Effector memory CD4-positive, alpha-beta T cell (primary cell): ENCODE measurements at places on chromosomes 5 and 9.

DNA sequence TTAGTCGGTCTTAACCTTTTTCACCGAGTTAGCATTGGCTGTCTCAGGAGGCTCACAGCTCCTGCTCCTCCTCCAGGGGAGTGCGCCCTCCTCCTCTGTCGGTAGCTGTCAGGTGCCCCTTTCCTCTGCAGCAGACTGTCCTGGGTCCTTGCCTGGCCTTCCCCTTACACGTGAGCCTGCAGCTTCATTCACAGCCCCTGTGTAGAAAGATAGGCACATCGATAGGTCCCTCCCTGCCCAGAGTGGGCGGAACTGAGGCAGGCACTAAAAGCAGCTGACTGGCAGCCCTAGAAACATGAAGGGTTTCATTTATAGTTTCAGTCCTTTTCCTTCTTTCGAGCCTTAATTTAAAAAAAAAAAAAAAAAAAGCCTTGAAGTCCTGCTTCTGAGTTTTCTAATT is 17.2 kb downstream of the TENT4A start:
- H3K27me3 ChIP-seq: no peaks in the 10 kb centered on the region
- no peak for DNase-seq
- H3K36me3 ChIP-seq: peaks cover 8% of the 10 kb centered on the region
- H3K27ac ChIP-seq: no peak overlapping the region
- H3K4me3 ChIP-seq: no peak overlapping the region
- peaks cover 23% of the 10 kb centered on the region for H3K4me1 ChIP-seq

- no peak overlapping the region for H3K27ac ChIP-seq
- no peak overlapping the region for H3K4me3 ChIP-seq
- H3K27me3 ChIP-seq: no peaks in the 10 kb centered on the region
- H3K4me1 ChIP-seq: peaks cover 9% of the 10 kb centered on the region
These were observed 64.6 kb upstream of the ZFR start for GRCh38 chr5:32508806-32509805.

- H3K4me1 ChIP-seq: no peaks in the 10 kb centered on the region
- no peak overlapping the region for H3K4me3 ChIP-seq
- H3K36me3 ChIP-seq: no peaks in the 10 kb centered on the region
- no peaks in the 10 kb centered on the region for H3K27me3 ChIP-seq
- DNase-seq: no peak
These were observed 37.8 kb downstream of the RABGAP1 start for GRCh38 chr9:122978601-122979000.

- H3K36me3 ChIP-seq: no peaks in the 10 kb centered on the region
- no peak overlapping the region for H3K4me3 ChIP-seq
- DNase-seq: no peak
- no peaks in the 10 kb centered on the region for H3K27me3 ChIP-seq
- H3K27ac ChIP-seq: no peak overlapping the region
These were observed 180.2 kb downstream of the HSPA4 start for GRCh38 chr5:133232011-133232410.

DNA sequence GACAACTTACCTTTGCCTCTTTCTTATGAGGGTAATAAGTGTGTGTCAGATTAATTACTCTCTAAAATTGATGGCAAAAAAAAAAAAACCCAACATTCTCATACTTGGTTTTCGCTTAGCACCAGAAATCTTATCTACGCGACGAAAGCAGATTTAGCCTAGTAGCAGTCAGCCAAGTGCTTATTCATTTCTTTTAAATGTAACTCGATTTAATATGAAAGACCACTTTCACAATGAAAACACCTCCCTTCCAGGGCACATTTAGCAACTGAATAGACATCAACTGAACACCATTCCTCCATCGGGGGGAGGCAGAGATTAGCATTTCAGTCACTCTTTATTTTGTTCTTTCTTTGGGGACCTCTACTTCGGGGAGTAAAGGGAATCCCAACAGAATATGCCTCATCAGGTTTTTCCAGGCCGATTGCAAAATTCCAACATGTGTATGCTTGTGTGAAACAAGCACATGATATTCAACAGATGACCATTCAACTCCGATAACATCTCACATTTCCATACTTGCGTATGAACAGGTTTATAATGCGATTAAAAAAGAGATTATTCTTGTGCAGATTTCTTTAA is 124.1 kb upstream of the RETREG1 start:
- H3K36me3 ChIP-seq: no peaks in the 10 kb centered on the region
- H3K4me3 ChIP-seq: no peak overlapping the region
- no peaks in the 10 kb centered on the region for H3K4me1 ChIP-seq

DNA sequence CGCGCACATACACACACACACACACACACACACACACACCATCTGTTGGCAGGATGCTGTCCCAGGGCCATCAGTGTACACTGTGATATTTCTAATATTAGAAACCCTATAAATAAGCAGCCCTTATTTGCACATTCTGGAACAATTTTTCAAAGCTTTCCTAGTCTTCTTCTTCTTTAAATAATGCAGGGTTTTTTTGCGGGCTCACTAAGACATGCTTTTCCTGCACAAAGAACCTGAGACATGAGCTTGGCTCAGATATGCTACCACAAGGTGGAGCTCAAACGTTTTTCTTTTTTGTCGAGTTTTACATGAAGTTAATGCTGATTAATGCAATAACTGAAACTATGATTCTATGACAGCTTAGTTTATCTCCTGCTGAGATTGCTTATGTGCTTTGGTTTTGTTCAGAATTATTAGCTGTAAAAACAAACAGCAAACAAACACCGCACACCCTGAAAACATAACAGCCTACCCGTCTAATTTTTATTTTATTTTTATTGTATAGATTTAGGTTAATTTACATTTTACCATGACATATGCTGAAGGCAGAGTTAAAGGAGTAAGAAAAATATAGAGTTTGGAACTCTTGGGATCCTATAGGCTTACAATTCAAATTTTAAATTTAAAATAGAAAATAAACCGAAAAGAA is 95.8 kb downstream of the ALDH1A1 start:
- H3K27me3 ChIP-seq: no peaks in the 10 kb centered on the region
- no peaks in the 10 kb centered on the region for H3K4me1 ChIP-seq
- no peak for DNase-seq

DNA sequence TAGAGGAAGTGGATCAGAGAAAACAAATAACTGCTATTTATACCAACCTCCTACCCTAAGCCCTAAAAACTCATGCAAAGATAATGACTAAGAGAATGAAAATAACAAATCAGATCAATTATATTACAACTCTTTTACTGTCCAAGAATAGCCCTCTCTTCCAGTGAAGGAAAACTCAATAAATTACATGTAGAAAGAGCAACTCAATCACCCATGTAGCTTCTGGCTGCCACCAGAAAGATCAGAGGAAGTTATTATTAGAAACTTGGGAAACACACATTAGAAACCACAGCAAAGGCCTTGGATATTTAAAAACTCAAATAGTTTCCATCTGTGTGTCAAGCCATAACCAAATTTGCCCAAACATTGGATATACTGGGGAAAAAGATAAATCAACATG is 134.0 kb upstream of the TARS1 start:
- no peak overlapping the region for H3K4me3 ChIP-seq
- no peaks in the 10 kb centered on the region for H3K4me1 ChIP-seq
- H3K27me3 ChIP-seq: no peaks in the 10 kb centered on the region
- H3K36me3 ChIP-seq: no peaks in the 10 kb centered on the region
- DNase-seq: no peak

DNA sequence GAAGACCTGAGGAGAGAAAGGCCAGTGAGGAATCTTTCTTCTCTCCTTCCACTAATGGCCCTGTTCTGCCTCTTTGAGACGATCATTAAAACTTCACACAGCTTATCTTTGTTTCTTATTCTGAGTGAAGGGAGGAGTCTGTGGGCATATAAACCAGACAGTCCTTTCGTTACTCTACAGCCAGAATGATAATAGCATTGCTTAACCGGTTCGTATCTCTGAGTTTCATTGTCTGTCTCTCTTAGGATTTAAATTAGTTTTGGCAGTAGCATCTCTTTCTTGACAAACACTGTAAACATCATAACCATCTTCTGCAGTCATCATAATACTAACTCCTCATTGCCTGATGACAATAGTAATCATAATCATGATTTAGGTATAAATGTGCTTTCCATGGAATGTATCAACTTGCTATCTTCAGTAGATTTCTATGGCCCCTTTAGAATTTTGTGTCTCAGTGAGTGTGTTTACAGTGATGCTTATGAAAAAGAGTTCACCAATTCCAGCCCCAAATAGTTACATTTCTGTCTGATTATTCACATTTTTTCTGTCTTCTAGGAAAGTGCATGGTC is 618.8 kb upstream of the KLF4 start:
- no peaks in the 10 kb centered on the region for H3K36me3 ChIP-seq
- H3K27ac ChIP-seq: no peak overlapping the region
- H3K27me3 ChIP-seq: no peaks in the 10 kb centered on the region
- H3K4me3 ChIP-seq: no peak overlapping the region
- no peaks in the 10 kb centered on the region for H3K4me1 ChIP-seq

DNA sequence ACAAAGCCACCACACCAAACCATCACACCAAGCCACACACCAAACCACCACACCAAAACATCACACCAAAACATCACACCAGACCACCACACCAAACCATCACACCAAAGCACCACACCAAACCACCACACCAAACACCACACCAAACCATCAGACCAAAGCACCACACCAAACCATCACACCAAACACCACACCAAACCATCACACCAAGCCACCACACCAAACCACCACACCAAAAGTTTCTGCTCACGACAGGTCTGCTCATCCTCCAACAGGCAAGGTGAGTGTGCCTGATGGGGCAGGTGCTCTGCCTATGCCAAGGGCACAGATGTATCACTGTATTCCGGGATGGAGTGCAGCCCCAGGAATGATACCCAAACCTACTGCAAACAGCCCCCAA is 87.9 kb upstream of the FSTL4 start:
- no peak overlapping the region for H3K27ac ChIP-seq
- H3K4me1 ChIP-seq: no peaks in the 10 kb centered on the region
- no peaks in the 10 kb centered on the region for H3K27me3 ChIP-seq
- no peak overlapping the region for H3K4me3 ChIP-seq

GRCh38 chr5:15757103-15757502 is 257.1 kb downstream of the FBXL7 start:
- no peaks in the 10 kb centered on the region for H3K36me3 ChIP-seq
- no peak overlapping the region for H3K27ac ChIP-seq
- H3K4me1 ChIP-seq: no peaks in the 10 kb centered on the region
- H3K27me3 ChIP-seq: no peaks in the 10 kb centered on the region

DNA sequence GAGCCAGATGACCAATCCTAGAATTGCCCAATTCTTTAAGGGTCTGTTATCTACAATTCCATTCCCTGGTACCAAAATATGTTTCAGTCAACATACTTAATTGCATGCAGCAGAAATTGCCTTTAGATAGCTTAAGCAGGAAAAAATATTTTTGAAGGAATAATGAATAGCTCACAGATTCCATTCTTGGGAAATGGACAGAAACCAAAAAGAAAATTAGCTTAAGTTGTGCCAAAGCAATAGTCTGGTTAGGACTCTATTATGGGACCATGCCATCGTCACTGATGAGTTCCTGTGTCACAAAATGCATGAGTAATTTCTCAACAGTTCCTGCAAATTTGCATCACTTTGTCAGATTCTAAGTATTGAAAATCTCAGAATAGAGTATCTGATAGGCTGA is 12.3 kb downstream of the ACTBL2 start:
- H3K36me3 ChIP-seq: no peaks in the 10 kb centered on the region
- H3K27ac ChIP-seq: no peak overlapping the region
- no peaks in the 10 kb centered on the region for H3K27me3 ChIP-seq
- H3K4me3 ChIP-seq: no peak overlapping the region

GRCh38 chr5:95410279-95410678 is 19.1 kb downstream of the FAM81B start:
- no peaks in the 10 kb centered on the region for H3K36me3 ChIP-seq
- DNase-seq: no peak
- H3K27ac ChIP-seq: no peak overlapping the region

- no peaks in the 10 kb centered on the region for H3K4me1 ChIP-seq
- H3K36me3 ChIP-seq: no peaks in the 10 kb centered on the region
- no peak for DNase-seq
- H3K4me3 ChIP-seq: no peak overlapping the region
- no peak overlapping the region for H3K27ac ChIP-seq
These were observed 275.9 kb downstream of the MAN2A1 start for GRCh38 chr5:109965634-109966033.

- no peaks in the 10 kb centered on the region for H3K27me3 ChIP-seq
- H3K27ac ChIP-seq: no peak overlapping the region
- H3K36me3 ChIP-seq: no peaks in the 10 kb centered on the region
- H3K4me3 ChIP-seq: no peak overlapping the region
- DNase-seq: no peak
These were observed 178.3 kb downstream of the DEPDC1B start for GRCh38 chr5:60521376-60522291.

DNA sequence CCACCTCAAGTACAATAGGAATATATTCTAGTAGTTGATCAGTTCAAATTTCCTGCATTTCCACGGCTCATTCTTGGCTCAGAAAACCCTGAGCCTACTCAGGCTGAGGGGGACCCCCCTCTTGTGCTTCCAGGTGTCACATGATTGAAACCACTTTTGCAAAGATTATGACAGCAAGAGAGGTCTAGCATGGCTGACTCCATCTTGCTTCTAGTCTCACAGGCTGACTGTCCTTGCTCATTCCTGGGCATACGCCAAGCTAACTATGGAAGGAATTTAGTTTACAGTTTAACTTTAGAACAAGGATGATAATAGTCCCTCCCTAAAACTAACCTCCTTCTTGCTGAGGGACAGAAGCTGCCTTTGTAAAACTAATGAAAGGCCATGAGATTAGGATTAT is 154.1 kb downstream of the SNX18 start:
- no peaks in the 10 kb centered on the region for H3K27me3 ChIP-seq
- no peak overlapping the region for H3K27ac ChIP-seq
- peaks cover 22% of the 10 kb centered on the region for H3K4me1 ChIP-seq
- DNase-seq: no peak
- no peak overlapping the region for H3K4me3 ChIP-seq

DNA sequence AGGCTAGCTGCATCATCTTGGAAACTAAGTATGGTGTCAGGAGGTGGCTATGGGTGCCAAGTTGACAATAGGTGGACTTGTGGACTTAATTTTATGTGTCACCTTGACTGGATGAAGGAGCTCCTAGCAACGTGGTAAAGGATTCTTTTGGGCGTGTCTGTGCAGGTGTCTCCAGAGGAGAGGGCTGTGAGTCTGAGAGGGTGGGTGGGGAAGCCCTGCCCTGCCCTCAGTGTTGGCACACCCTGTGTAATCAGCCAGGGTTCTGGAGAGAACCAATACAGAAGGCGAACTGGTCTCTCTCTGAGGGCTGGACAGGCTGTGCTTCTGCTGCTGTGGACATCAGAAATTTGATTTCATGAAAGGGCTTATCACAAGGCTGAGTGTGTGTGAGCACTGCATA is 61.0 kb downstream of the GTF3C4 start:
- no peak overlapping the region for H3K4me3 ChIP-seq
- no peaks in the 10 kb centered on the region for H3K36me3 ChIP-seq
- no peaks in the 10 kb centered on the region for H3K27me3 ChIP-seq
- DNase-seq: no peak
- H3K27ac ChIP-seq: no peak overlapping the region

DNA sequence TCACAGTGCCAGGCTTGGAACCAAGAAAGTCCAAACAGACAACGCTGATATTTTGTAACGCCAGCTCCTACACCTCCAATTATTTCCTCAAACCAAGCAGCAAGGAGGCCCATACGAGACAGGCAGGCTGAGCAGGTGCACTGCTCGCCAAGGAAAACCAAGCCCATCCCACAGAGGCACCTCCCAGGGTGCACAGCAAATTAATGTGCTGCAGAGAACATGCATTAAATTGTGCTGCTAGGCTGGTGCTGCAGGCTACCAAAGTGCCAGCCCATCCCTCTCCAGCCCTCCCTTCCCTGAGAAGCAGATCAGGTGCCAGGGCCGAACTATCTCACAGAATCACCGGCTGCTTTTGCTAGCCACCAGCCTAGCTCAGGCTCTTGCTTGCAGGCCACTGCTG is 137.8 kb downstream of the PAX5 start:
- no peak overlapping the region for H3K27ac ChIP-seq
- no peaks in the 10 kb centered on the region for H3K36me3 ChIP-seq
- no peaks in the 10 kb centered on the region for H3K27me3 ChIP-seq
- H3K4me3 ChIP-seq: no peak overlapping the region
